ENCODE measurements at places on chromosomes 7 and 10.

GRCh38 chr10:5666841-5667630, 641 bp upstream of the ASB13 start:
- no peaks in the 10 kb centered on the region for H3K36me3 ChIP-seq
- H3K27me3 ChIP-seq = no peaks in the 10 kb centered on the region
- peak overlapping the region; percentile 59 for H3K4me3 ChIP-seq
- DNase-seq = no peak

GRCh38 chr7:133300811-133301210, 47.9 kb downstream of the EXOC4 start:
- peaks cover 3% of the 10 kb centered on the region for H3K4me1 ChIP-seq
- no peaks in the 10 kb centered on the region for H3K36me3 ChIP-seq
- no peaks in the 10 kb centered on the region for H3K27me3 ChIP-seq
- no peak for DNase-seq
- H3K27ac ChIP-seq = no peak overlapping the region
- no peak overlapping the region for H3K4me3 ChIP-seq

DNA sequence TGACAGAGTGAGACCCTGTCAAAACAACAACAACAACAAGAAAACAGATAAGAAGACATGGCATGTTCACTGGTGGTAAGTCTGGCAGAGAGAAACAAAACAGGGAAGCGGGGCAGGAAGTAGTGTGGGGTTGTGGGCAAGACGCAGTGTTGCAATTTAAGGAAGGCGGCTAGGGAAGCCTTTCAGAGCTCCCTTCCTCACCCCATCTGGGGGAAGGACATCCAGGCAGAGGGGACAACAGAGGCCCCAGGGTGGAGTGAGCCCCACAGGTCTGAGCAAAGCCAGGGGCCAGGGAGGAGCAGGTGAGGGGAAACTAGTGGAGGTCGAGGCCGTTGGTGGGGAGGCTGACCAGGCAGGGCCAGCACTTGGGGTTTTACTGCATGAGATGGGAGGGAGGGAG, 16.8 kb downstream of the LAT2 start:
- no peaks in the 10 kb centered on the region for H3K4me1 ChIP-seq
- H3K4me3 ChIP-seq = no peak overlapping the region
- no peaks in the 10 kb centered on the region for H3K27me3 ChIP-seq
- no peak overlapping the region for H3K27ac ChIP-seq

GRCh38 chr7:45162943-45163691, 5.5 kb downstream of the RAMP3 start:
- no peak overlapping the region for H3K4me3 ChIP-seq
- H3K4me1 ChIP-seq = peaks cover 12% of the 10 kb centered on the region
- no peak for DNase-seq

Measured in spinal cord (tissue), 10 donors.